Activated CD8-positive, alpha-beta memory T cell treated with anti-CD3 and anti-CD28 coated beads for 1 hour (primary cell): ENCODE measurements at places on chromosomes 11 and 22.

GRCh38 chr11:120842195-120842594 is 181.7 kb upstream of the TBCEL start:
- no peak for DNase-seq

DNA sequence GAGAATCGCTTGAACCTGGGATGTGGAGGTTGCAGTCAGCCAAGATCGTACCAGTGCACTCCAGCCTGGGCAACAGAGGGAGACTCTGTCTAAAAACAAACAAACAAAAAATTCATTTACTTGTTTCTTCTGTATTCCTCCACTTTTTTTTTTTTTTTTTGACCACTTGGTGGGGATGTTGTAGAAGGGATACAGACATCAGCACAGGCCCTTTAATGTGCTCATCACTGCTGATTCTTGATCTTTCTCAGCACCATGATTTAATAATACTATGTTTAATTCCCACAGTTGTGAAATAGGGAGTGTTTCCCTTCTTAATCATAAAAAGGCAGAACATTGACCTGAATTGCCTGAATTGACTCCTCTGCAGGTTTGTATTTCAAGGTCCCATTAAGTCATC is 4.5 kb downstream of the TTC9C start:
- DNase-seq: no peak

DNA sequence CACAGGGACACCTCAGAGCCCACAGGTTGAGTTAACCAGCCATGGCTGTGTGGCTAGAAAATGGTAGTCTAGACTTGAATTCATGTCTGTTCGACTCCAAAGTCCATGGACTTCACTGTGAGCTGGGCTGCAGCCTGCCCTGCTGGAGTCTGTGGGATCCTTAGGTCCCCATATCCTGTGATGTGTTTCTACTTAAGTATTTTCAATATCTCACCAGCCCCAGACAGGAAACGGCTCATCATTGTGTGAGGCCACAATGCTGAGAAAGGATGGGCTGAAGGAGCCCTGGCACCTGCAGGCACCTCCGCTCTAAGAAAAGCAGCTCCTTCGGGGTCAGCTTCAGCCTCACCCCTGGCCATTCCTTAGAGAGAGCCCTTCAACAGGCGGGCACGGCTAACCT is 93.1 kb downstream of the NAT10 start:
- DNase-seq: no peak

DNA sequence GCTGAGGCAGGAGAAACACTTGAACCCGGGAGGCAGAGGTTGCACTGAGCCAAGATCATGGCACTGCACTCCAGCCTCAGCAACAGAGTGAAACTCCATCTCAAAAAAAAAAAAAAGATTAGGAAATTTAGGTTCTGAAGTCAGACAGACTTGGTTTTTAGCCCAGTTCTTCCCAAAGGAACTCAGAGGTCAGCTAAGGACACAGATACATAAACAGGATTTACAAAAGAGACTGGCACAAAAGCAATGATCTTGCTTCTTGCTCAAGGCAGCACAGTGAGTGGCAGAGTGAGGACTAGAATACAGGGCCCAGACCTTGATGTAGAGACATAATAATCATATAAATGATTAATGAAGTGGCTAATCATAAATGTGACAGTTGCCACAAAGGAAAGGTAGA is 25.4 kb upstream of the RRAS2 start:
- no peak for DNase-seq

DNA sequence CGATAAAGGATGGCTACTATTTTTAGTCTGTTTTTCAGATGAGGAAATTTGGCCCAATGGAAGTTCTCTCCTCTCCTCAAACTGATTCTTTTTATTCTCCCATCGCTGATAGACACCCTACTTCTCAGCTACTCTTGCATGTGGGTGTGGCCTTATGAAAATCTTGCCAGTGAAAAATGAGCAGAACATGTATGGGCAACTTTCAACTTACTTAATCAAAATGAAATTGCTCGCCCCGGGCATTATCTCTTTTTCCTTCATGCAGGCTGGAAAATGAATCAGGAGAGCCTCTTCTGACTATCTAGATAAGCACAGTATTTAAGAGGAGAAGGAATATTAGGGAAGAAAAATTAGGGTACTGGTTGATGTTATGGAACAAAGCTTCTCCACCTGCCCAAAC is 2354.7 kb upstream of the RAG2 start:
- no peak for DNase-seq

- no peak for DNase-seq
These were observed 8.1 kb downstream of the BCL9L start for GRCh38 chr11:118917481-118918127.

DNA sequence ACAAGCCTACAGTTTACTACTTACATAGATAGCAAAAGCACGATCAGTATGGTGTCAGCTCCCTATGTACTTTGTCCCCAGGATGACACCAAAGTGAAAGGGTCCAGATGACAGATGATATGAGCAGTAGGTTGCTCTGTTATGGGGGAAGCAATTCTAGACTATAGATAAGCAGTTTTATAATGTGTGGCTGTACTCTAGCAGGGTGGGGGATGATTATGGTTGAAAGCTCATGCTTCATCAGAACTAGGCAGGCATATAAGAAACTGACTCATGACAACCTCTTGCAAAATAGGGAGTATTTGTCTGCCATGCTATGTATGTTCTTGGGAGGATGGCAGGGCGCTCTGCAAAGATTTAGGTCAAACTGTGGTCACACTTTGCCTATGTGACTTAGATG is 158.2 kb upstream of the ZBED5 start:
- DNase-seq: no peak

- DNase-seq: no peak
These were observed 36.0 kb downstream of the PHLDB1 start for GRCh38 chr11:118643142-118643994.

DNA sequence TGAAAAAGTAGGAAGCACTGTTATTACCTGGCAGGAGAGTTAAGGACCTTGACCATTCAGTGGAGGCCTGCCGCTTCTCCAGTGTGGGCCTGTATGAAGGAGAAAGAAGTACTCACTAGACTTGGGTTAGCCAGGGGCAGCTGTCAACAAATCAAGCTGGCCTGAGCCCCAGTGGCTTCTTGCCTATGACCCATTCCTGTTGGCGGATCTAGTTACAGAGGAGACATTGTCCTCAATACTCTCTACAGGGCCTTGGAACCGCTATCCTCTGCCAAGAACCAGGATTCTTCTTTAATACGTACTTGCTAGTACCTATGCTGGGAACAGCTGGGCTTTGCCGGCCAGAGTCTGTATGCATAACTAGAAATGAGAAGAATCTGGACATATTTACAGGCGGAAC is 68.1 kb downstream of the ALX4 start:
- DNase-seq: no peak

GRCh38 chr11:123308077-123308476 is 113.0 kb upstream of the CLMP start:
- no peak for DNase-seq

- peak; percentile 14 for DNase-seq
These were observed 25.6 kb downstream of the OR2AG2 start for GRCh38 chr11:6746086-6746618.

GRCh38 chr22:19998232-19998951 is 18.2 kb downstream of the ARVCF start:
- no peak for DNase-seq

DNA sequence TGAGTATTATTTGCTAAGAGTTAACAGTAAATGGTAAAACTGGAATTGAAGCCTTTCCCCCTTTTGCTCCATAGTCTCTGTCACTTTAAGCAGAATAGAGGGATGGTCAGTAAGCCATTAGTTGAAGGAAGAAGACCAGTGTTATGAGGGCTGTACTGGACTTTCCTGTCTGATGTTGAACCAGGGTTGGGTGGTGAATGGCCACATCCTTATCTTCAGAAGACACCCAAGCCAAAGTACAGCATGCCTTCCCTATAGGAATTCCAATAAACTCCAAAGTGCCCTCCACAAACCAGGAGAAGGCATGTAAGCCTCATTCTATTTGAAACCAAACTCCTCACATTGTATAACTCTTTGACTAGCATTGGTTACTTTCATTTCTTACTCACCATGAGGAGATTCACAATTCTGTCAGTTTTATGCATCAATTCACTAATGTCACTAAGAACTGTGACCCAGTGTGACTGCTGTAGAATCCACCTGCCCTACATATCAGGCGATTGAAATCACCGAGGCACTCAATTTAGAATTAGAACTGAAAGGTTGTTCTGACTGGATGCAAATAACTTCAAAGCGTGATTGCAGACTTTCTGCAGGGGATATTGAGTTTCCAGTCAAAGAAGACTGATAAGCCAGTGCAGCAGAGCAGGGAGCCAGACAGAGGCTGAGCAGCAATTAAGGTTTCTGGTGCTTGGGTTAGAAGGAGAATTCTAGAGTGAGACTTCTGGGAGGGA is 107.1 kb upstream of the DDI1 start:
- DNase-seq: no peak

DNA sequence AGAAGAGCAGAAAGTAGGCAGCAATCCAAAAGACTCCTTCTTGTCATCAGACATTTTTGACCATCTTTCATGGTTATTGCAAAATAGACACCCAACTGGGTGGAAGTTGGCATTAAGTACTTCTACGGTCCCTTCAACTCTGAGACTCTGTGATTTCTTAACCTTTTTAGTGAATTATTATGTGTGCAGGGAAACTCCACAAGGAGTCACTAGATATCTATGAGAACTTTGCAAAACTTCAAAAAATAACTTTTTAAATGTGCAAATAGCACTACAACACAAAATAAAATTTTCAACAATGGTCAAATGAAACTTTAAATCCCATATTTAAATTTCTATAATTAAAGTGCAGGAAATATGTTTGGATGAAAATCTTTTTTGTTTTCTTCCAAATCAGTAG is 88.7 kb downstream of the SLC17A6 start:
- no peak for DNase-seq

- DNase-seq: no peak
These were observed 165.0 kb downstream of the GRIA4 start for GRCh38 chr11:105774899-105775298.

GRCh38 chr22:37449331-37450001 is 22.2 kb upstream of the ELFN2 start:
- no peak for DNase-seq

- no peak for DNase-seq
These were observed 62.4 kb downstream of the ALX4 start for GRCh38 chr11:44247508-44247907.

- no peak for DNase-seq
These were observed 825 bp downstream of the SLC1A2 start for GRCh38 chr11:35418282-35419183.
